Left kidney (tissue), 8 donors: ENCODE measurements at places on chromosomes 3 and 15. TPM values are rescaled to one million over a fixed set of nuclear protein-coding genes. Genes with fewer than 3 reads are reported as not detected.

- DNase-seq: no peak
These were observed 38.2 kb downstream of the TGFBR2 start for GRCh38 chr3:30644615-30645014.

The GNB5 gene
- polyA plus RNA-seq: 16.9 TPM

DNA sequence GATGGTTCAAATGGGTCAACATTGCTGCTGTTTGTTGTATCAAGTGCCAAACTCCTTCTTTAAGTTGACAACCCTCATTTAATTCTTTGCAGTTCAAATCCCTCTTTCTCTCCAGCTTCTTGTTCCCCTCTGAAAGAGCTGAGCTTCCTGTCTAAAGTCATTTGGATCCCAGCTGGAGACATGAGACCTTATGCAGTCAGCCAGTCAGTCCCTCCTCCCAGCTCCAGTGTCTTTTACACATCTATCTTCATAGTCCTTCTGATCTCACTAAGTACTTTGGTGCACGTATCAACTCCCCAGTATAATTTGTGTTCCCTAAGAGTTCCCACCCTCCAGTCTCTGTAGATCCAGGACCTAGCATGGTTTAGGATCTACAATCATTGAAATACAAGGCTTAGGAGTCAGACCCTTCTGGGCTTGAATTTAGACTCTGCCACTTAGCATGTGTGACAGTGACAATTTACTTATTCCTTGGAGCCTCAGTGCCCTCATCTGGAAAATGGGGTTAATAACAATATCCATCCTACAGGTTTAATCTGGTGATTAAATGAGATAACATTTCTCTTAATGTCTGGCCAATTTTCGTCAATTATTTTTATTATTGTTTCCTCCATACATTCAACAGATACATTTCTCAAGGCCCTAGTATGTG, 102.8 kb upstream of the SEMA6D start:
- no peak for DNase-seq

DNA sequence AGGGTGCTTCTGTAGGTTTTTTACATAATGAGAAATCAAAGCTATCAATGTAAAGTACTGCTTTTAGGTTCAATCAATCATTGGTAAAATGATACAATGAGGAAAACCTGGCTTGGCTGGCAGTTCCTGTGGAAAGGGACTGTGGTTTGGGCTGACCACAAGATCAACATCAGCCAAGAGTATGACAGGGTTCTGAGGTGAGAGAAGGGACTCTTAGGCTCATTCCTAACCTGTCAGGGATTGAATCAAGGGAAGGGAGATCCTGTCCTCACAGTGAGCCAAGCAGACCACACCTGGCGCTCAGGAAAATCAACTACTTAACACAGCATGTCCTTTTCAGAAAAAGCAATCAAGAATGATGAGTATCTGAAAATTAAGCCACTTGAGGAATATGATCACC, 111.1 kb downstream of the MAGI1 start:
- DNase-seq: no peak

The ROPN1 gene
- 0.25 TPM for polyA plus RNA-seq
